ENCODE measurements at places on chromosomes 3 and 15. TPM values are rescaled to one million over a fixed set of nuclear protein-coding genes. Genes with fewer than 3 reads are reported as not detected.

DNA sequence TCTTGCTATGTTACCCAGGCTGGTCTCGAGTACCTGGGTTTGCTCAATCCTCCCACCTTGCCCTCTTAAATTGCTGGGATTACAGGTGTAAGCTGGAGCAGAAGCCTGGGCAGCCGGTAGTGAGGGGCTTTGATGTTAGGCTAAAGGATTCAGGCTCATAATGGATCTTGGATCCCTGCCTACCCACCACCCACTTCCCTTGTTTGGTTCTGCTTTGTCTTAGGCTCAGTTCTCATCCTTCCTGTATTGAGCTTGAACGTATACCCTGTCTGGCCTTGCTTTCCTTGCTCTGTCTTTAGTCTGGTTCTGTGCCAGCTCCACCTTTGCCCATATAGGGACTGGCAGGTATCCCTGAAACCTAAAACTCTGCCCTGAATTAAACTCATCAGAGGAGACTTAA is 1.7 kb downstream of the PPCDC start:
- DNase-seq: no peak

DNA sequence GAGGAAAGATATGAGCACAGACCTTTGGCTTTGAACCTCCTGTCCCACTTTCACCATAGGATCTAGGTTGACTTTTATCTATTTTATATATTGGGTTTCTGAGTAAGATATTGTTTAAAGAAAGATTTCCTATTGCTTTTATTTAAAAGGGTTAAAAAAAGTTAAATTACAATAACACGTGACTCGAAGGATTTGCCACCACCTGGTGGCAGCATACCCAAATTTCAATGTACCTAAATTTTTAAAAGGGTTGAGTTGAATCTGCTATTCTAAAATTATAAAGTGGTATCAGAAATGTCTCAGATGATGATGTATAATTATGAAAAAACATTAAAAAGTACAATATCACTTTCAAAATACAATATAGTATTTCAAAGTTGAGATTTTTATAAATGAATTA is 368.4 kb downstream of the MECOM start:
- DNase-seq: no peak

DNA sequence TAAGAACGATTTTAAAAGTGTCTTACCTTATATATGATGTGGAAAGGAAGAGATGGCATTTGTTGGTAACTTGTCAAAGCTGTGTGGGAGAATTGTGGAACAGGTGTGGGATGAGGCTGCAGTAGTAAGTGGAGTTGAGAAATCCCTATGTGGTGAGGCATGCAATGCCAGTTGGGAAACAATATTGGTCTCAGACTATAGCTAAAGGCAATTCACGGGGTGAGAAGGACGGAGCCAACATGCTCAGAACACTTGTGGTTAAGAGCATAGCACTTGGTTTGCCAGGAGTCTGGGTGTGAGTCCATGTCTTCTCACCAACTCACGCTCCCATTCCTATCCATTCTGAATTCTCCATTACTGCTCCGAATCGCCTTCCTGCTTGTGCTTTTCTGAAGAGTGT is 615.6 kb upstream of the ADAMTS9 start:
- no peak for DNase-seq

Gene CHMP2B
- 60.8 TPM for total RNA-seq

Gene TEX55
- not detected for total RNA-seq

Gene TJP1
- 101 TPM for total RNA-seq

Gene HGD
- 0.48 TPM for total RNA-seq

All from posterior vena cava (tissue), 2 donors.